Ureter (tissue), 1 donor: ENCODE measurements at places on chromosomes 4 and X. TPM values are rescaled to one million over a fixed set of nuclear protein-coding genes. Genes with fewer than 3 reads are reported as not detected.

- no peak for DNase-seq
These were observed 43.0 kb downstream of the RTL5 start for GRCh38 chrX:72088761-72089160.

DNA sequence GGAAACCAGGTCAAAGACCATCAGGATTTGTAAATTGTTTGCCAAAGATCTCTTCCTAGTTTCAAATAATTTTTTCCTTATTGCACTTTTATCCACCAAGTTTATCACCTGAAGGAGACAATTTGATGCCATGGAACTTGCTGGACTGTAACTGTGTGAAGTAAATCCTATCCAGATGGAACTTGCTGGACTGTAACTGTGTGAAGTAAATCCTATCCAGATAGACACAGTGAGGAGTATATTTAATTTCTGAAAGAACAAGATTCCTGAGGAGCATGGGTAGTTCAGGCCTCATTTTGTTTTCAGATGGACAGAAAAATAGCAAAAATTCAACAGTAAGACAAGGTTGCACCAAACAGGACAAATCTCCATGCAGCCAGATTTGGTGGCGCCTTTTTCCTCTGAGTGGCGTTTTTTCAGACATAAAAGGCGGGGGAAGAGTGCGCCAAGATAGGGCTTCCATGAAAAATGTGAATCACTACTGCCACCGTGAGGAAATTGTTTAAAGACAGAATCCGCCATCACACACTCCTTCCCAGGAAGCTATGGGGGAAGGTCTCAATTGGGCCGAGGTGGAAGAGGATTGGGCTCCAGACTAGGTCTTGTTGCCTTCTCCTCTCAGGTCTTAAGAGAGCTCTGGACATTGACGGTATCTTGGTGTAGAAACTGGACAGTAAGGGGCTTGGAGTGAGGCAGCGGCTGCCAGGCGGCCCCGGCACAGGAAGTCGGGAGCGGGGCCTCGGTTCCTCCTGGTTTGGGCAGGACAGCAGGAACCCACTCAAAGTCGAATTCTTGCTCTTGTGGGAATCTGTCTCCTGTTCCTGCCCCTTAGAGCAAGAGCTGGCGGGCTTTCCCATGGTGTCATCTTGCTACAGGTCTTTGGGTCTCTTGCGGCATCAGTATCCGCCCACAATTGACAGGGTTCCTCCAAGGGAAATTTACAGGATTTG, 234.7 kb downstream of the OR13H1 start:
- DNase-seq, result peak; percentile 83

GRCh38 chr4:121789455-121789854, 11.7 kb upstream of the EXOSC9 start:
- DNase-seq, result no peak

GRCh38 chr4:124694306-124694705, 18.2 kb downstream of the ANKRD50 start:
- DNase-seq, result no peak

GRCh38 chr4:140851032-140851636, 94.9 kb upstream of the TBC1D9 start:
- DNase-seq, result peak; percentile 64

TRO gene
- total RNA-seq, result 11.3 TPM

ALAS2 gene
- total RNA-seq, result 0.60 TPM

NPY1R gene
- total RNA-seq, result 4.5 TPM

HOPX gene
- total RNA-seq, result 24.1 TPM

FTSJ1 gene
- total RNA-seq, result 42.7 TPM

CLCN4 gene
- total RNA-seq, result 2.2 TPM
